ENCODE measurements at places on chromosomes 4 and X. TPM values are rescaled to one million over a fixed set of nuclear protein-coding genes. Genes with fewer than 3 reads are reported as not detected.

- no peak for DNase-seq
Measured at GRCh38 chrX:153789654-153790053, 4.5 kb downstream of the IDH3G start.

DNA sequence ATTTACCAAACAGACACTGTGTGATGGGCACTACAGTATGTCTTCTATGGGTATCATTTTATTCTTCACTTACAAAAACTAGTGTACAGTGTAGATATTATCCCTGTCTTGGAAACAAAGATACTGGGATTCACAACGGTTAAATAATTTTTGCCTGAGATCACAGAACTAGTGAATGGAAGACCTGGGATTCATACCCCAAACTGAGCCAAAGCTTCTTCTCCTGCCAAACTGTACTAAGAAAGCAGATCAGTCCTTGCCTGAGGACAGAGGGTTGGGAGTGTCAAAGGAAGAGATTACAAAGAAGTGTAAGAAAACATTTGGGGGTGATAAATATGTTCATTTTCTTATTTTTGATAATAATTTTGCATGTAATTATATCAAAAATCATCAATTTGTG is 43.1 kb downstream of the PPA2 start:
- no peak for DNase-seq

The CHRDL1 gene
- total RNA-seq, result 0.63 TPM

DNA sequence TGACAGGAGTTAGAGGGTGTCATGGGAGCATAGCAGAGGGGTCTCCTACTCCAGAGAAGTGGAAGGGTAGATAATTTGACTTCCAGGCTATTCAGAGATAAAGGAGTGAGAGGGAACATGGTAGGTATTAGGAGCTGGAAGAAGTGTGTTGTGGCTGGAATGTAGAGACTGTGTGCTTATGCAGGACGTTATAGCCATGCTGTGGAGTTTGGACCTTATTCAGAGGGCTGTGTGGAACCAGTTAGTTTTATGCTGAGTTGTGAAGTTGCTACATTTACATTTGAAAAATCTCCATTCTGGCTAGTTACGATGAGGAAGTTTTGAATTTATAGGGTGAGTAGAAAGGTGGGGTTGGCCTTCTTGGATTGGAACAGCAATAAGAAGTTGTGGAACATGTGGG is 67.5 kb downstream of the FIP1L1 start:
- no peak for DNase-seq

All from osteocyte (in vitro differentiated cells).